CD4-positive, alpha-beta memory T cell (primary cell): ENCODE measurements at places on chromosomes 1 and 21.
A peak's percentile ranks its signal among the peaks of the same experiment; 100 is the strongest.

DNA sequence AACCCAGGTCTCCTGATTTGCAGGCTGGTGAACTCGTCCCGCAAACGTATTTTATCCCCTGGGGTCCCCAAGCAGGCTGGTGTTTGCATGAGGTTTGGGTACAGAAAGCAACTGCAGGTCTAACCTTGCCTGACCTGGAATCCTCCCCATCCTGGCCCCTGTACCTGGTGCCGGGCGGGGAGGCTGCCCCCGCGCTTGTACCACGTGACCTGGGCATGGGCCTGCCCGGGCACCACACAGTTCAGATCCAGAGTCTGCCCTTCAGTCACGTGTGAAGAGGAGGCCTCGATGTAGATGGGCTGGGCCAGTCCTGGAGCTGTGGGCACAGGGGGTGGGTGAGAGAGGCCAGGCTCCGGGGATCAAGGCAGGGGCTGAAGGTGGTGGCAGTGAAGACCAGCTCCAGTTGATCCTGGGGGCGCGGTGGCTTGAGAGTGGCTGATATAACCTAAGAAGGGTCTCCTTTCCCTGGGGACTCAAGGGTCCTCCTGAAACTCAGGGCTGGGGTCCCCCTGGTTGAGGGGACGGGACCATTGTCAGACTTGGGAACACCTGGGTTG, 30.6 kb downstream of the LDLRAD2 start:
- no peak for DNase-seq

- peak; percentile 11 for DNase-seq
Measured at GRCh38 chr1:201888282-201889089, at the start of gene SHISA4. SHISA4 (plus strand) TSS chr1:201888898; CDS start chr1:201888995, 97 bp downstream.

DNA sequence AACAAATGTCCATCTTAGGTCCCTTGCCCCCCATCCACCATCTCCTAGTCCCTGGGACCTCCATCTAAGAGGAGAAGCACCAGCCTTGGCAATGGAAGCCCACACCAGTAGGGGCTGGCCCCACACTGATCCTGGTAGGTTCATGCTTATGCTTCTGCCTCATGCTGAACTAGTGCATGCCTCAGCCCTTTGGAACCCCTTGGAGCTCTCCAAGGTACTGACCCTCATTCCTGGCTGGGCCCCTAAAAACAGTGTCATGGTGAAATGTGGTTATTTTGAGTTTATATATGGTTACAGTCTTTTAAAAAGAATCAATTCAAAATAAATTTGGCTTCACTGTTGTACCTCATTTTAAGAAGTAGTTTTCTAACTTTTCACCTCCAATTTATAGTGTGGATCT, 108.3 kb downstream of the HIVEP3 start:
- peak; percentile 39 for DNase-seq

GRCh38 chr1:41894808-41895483, 23.8 kb downstream of the HIVEP3 start:
- DNase-seq, result no peak

- DNase-seq, result no peak
Measured at GRCh38 chr1:22831729-22832413, 121.2 kb downstream of the EPHB2 start.

GRCh38 chr1:182235952-182236650, 155.5 kb downstream of the GLUL start:
- no peak for DNase-seq

DNA sequence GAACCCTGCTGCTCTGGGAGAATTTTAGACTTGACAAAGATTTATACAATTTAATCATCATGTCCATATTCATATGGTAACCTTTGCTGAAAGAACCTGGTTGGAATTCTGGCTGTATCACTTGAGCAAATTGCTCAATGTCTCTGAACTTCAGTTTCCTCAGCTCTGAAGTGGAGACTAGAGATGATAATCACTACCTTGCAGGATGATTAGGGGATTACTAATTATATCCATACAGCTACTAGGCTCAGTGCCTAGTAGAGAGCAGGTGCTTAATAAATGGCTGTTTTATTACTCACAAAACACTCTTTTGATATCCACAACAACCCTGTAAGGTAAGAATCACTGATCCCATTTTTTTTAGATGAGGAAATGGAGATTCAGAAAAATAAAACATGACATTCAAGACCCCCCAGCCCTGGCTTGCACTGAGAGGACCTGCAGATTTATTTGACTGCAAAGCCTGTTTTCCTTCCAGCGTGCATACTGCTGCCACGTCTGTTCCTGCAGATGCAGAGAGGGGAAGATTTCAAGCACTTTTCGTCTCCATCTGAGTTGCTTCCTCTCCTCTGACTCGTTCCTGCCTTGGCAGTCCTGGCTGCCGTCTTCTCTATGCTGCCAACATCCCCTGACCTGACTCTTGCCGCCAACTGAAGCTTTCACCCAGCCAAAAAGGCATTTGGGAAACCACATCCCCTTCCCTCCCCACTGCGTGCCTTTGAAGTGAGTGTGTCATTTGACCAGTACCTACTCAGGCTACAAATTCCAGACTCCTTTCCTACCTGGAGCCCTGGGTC, 203.0 kb downstream of the PLPP3 start:
- DNase-seq, result no peak

GRCh38 chr1:180188684-180189175, 34.1 kb downstream of the QSOX1 start:
- no peak for DNase-seq

GRCh38 chr1:246683521-246683920, 40.7 kb upstream of the SCCPDH start:
- no peak for DNase-seq

- DNase-seq, result no peak
Measured at GRCh38 chr1:87226341-87226760, 102.3 kb upstream of the LMO4 start.

DNA sequence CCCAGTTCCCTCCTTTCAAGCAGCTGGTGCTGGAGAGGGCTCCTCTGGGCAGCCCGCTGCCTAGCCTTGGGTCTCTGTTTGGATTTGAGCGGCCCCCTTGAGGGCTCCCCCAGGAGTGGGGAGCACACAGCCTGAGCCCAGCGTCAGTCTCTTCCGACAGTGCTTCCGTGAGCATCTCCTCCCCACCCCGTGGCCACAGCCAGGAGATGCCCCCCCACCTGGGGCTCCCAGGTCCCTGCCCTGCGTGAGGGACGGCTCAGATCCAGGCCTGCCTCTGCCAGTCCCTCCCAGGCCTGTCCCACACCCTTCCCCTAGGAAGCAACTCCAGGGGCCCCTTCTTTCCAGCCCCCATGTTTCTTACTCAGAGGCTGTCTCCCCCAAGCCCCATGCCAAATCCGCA, 3.5 kb downstream of the SAMD11 start:
- no peak for DNase-seq

- no peak for DNase-seq
Measured at GRCh38 chr1:109617291-109617801, 2.1 kb downstream of the GNAT2 start.

DNA sequence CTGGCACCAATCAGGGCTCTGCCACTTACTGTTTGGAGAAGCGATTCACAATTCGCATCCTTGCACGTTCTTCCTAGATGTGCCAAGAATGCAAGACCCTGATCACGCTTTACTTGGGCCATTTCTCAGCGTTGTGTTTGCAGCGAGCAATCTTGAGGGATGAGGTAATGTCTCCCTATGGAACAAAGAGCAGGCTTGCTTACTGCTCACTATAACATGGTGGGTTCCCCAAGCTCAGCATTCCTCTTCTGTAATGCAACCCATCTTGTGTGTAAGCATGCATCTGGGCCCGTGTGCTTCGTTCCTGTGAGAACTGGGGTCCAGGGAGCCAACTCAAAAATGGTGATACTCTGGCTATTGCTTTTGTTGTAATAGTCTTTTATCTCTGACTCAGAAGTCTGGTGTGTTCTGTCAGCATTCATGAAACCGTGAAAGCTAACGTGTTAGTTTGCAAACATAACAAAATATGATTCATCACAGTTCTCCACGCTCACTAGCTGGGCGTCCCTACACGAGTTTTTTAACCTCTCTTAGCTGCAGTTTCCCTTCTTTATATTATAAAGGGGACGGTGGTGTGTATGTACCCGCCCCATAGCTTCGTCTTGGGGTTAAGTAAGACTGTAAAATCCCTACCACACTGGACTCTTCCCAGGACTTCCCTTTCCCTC, 33.3 kb downstream of the DNTTIP2 start:
- no peak for DNase-seq
